Hepatocyte (in vitro differentiated cells): ENCODE measurements at places on chromosomes 6 and 20.
A peak's percentile ranks its signal among the peaks of the same experiment; 100 is the strongest.

- DNase-seq: peak; percentile 49
These were observed at the start of gene HLA-DOA for GRCh38 chr6:33008944-33009861. HLA-DOA (minus strand) TSS chr6:33009591.

DNA sequence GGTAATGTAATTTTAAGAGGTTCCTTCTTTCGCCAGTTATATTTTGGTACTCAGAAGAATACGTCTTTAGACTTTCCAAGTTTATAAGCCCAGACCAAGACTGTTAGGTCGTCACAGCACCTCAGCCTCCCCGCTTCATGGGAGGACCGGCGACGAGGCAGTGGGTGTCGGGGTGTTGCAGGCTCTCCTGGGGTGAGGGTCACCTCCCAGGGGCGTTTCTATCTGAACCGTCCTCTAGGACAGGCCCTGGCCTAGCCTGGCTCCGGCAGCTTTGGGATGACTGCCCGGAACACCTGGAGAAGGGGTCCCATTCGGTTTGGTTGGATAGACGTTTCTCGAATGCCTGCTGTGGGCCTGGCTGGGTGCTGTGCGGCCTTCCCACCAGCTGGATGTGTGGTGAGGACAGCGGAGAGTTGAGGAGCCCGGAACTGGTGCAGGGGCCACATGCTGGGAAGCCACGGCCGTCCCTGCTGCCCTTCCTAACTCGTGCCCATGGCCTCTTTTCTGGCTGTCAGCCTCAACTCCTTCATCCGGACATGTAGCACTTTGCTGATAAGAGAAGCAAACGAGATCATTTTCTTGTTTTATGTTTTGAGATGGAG lies 1.1 kb downstream of the OSBPL2 start:
- DNase-seq: no peak

GRCh38 chr6:110705543-110705942 lies 109.7 kb downstream of the CDK19 start:
- no peak for DNase-seq

GRCh38 chr6:54621285-54621684 lies 225.3 kb upstream of the FAM83B start:
- DNase-seq: no peak

DNA sequence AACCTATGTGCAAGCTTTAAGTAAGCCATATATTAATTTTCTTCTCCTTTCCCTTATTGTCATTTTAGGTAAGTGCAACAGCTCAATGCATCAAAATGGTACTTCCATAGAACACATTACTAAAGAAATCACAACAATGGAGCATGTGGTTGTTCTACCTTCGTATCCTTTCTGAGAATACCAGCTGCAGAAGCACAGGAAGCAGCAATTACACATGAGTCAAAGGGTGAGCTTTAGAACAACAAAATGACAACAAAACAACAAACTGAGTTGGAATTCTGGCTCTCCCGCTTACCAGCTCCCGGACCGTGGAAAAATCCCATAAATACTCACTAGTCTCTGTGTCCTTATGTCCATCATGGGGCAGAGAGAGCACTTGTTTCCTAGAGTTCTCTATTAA lies 108.9 kb downstream of the BCAS1 start:
- no peak for DNase-seq

DNA sequence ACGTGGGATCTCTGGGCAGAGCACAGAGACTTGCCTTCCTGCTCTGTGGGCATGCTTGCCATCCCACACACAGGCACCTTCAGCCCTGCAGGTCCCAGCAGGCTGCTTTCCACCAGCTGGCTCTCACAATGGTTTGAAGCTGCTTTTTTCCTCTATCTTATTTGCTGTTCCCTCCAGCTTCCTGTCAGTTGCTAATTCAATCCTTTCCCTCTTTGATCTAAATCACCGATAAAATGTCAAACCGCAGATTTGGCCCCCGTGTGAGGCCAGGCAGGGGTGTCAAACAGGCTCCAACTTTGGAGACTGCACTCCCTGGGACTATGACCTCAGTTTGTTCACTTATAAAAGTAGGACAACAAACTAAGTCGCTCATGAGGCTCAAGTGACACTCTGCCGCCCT lies 40.6 kb upstream of the PCMTD2 start:
- DNase-seq: no peak

GRCh38 chr6:157428427-157429202 lies 47.6 kb downstream of the ZDHHC14 start:
- DNase-seq: peak; percentile 75

- DNase-seq: no peak
These were observed 80.2 kb upstream of the SLC2A12 start for GRCh38 chr6:134132494-134133141.

DNA sequence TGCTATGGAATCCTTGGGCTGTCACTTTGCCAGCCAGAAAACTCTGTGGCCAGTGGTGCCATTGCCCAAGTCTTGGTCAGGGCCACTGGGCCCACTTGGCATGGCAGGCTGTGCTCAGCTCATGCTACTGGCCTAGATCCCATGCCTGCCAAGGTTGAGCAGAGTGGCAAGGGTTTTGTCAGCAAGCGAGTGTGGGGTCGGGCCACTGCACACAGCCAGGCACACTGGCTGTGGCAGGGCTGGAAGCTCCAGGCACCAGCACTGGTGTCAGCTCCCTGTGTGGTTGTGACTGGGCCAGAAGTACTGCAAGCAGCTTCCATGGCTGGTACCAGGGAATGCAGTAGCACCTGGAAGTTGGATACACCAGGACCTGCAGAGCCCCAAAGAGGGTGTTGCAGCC lies 846.8 kb downstream of the EYS start:
- no peak for DNase-seq

- DNase-seq: peak; percentile 75
These were observed 641 bp downstream of the ARFGEF2 start for GRCh38 chr20:48921883-48922820.

- peak; percentile 97 for DNase-seq
These were observed 417 bp upstream of the PXDC1 start for GRCh38 chr6:3751730-3752530.

GRCh38 chr6:168919470-168920179 lies 334.0 kb downstream of the THBS2 start:
- DNase-seq: no peak

DNA sequence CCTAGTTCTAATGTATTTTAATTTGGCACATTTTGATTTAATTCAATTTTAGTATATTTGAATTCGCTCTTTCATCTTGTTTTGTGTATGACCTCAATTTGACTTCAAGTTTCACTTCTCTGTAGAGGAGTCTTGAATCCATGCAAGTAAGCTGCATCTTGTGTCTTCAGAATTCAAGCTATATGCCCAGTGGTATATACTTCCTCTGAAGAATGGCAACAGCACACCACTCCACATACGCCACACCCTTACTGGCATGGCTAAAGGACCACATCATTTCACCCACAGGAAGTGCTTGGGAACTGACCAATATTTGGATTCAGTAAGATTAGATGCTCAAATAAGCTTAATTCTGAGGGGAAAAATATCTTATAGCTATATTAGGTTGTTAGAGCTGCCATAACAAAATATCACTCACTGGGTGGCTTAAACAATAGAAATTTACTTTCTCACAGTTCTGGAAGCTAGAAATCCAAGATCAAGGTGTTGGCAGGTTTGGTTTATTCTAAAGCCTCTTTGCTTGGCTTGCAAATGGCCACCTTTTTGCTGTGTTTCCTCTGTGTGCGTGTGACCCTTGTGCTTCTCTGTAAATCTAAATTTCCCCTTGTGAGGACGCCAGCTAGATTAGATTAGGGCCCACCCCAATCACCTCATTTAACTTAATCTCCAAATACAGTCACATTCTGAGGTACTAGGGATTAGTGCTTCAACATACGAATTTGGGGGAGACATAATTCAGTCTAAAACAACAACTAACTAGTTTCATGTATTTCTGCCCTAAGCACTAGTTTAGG lies 2.8 kb upstream of the ASF1A start:
- no peak for DNase-seq

GRCh38 chr6:36662827-36663256 lies 15.7 kb upstream of the CDKN1A start:
- no peak for DNase-seq

GRCh38 chr6:147691446-147691845 lies 183.0 kb downstream of the SAMD5 start:
- no peak for DNase-seq

DNA sequence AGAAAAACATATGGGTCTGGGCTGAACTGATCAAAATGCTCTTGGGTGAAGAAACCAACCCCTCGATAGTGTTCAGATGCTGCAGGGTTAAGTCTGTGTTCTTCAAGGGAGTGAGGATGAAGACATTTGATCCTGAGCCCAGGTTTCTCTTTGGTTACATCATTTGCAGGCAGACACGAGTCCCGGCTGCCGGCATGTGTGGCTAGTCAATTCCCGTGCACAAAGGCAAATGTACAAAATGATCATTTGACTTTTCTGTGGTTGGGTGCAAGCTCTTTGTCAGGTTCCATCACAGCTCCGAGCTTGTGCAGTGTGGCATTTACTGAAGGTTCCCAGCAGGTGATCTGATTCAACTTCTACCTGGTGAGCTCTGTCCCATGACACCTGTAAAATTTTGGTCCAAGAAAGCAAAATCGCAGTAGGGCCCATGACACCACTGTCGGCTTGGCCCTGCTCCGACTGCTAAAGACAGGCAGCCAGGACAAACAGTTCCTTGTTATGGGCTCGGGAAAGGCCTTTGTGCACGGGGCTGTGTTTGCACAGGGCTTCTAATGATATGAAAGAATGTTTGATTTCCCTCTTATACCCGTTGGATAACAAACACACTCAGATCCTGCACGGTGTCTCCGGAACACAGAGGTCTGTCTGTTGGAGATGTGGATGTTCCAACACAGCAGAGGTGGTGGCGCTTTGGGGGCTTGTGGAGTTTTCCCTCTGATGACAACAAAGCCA lies 46.9 kb downstream of the GJA10 start:
- peak; percentile 14 for DNase-seq

DNA sequence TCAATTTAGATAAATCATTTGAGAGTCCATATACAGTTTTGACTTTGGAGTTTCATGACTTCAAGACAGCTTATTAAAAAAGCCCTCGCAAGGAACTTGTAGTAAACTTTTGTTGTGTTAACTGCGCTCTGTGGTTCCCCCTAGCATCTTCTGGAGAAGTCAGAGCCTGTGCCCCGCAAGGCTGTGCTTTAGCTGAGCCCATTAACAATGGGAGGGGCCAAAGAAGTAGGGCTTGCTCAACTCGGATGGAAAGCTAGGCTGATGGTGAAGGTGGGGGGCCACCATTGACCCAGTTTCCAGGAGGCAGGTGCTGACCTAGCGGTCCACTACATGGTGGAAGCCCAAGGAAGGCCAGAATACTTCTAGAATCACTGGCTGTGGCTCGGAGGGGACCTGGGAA lies 29.3 kb upstream of the OVOL2 start:
- no peak for DNase-seq

- no peak for DNase-seq
These were observed 507.9 kb upstream of the SOX4 start for GRCh38 chr6:21085643-21086042.

GRCh38 chr6:45741437-45742171 lies 274.1 kb downstream of the CLIC5 start:
- no peak for DNase-seq

- no peak for DNase-seq
These were observed 17.6 kb upstream of the ENTPD6 start for GRCh38 chr20:25177890-25178321.

DNA sequence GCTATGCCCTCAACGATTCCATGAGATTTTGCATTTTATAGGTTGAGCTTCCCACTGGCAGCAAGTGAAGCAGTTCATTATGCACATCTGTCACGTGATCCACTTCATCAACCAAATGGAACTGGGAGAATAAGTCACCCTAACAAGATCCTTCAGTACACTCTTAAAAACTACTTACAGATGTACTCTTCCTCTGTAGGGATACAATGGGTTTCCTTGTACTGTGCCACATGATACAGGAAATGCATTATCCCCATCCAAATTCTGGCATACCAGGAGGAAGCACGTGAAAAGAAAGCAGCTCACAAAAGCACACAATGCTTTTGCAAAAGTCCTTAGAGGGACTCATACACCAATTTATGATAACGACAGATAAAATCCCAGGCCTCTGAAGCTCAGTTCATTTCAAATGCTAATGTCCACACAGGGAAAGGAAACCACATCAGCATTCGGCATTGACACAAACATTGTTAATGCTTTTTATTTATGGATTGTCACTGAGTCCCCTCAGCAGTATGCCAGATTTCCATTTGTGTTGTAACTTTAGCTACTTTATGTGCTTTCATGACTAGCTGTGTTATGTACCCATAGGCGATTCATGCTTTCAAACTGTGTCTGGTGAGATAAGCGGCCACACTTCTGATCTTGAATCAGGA lies 58.1 kb upstream of the REV3L start:
- DNase-seq: no peak

- DNase-seq: peak; percentile 16
These were observed 102.4 kb downstream of the COL12A1 start for GRCh38 chr6:75103431-75103830.

- no peak for DNase-seq
These were observed 36.4 kb downstream of the HFE start for GRCh38 chr6:26123675-26123946.

DNA sequence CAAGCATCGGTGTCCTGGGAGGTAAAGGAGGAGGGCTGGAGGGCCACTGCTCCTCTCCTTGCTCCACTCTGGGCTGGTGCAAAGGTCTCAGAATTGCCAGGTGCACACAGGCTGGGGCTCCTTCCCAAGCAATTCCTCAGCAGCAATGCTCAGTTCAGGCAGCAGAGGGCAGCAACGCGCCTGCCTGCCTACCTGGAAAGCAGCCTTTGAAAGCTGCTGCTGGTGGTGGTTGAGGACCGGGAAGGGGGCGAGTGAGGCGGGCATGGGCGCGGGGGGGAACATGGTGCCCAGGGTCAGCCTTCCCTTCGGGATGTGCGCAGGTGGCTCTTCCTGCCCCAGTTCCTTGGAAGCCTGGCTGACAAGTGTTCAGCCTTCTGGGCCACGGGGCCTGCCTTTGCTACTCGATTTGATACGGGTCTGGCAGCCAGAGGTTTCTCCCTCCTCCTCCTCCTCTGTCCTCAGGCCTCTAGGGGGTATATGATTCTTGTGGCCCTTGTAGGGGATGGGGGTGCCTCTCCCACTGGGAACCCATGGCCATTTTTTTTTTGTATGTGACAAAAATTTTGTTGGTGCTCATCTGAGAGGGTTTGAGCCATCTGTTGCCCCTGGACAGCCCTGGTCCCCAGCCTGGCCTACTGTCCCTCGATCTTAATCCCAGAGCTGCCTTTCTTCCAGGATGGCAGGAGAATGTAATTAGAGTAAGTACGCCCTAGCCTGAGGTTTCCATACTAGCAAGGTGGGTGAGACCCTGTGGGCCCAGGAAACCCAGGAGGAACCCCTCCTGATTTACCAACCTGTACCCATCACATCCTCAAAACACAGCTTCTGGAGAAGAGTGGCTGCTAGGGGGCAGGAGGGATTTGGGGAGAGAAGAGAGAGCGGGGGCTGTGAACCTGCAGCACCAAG lies 20.1 kb downstream of the MRPS18A start:
- DNase-seq: peak; percentile 88

DNA sequence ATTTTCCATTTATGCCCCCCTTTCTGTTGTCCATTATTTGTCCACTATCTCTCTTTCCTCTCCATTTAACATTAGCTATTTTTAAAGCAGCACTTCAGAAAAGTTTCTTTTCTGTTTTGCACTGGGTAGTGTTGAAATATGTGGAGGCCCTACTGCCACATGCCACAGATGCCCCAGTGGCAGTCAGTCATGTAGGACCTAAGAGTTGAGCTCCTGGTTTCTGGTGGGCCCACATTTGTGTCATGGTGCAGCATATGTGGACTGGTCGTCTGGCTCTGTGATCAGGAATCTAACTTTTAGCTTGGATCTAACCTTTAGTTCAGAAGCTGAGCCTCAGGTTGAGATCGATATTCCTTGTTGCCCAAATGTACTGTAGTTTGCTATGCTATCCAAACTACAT lies 54.8 kb downstream of the HFE start:
- no peak for DNase-seq
